ENCODE measurements at places on chromosomes 5 and 9. TPM values are rescaled to one million over a fixed set of nuclear protein-coding genes. Genes with fewer than 3 reads are reported as not detected.

DNA sequence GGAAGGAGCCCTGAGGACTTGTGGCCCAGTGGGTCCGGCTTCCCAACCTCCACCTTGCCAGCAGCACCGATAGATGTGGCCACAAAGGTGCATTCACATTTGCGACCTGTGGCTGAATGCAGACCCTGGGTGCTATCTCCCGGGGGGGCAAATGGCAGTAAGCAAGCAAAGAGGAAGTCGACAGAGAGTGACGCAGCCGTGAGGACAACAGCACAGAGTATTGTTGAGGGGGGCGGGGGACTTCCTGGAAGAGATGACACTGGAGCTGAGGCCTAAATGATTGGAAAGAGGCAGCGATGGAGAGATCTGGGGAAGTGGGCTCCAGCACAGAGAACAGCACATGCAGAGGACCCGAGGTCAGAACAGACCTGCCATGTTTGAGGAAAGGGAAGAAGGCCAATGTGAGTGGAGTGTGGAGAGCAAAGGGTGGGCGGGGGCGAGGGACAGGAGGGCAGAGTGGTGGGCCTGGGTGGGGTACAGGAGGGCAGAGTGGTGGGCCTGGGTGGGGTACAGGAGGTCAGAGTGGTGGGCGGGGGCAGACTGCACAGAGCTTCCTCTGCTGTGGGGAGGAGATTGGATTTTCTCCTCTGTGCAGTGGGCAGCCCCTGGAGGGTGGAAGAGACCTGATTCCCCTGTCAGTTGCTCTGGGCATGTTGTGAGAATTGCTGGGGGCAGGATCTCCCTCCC lies 42.6 kb downstream of the ADAMTS2 start:
- no peak for DNase-seq
- H3K4me3 ChIP-seq = no peak overlapping the region
- no peaks in the 10 kb centered on the region for H3K4me1 ChIP-seq
- H3K36me3 ChIP-seq = no peaks in the 10 kb centered on the region
- H3K27ac ChIP-seq = no peak overlapping the region
- H3K27me3 ChIP-seq = peaks cover 11% of the 10 kb centered on the region

CAMK2A gene
- not detected for total RNA-seq

GPR21 gene
- 1.1 TPM for total RNA-seq

GRCh38 chr5:137753691-137754187 lies 424 bp downstream of the HNRNPA0 start:
- no peak for DNase-seq
- H3K4me1 ChIP-seq = no peaks in the 10 kb centered on the region
- H3K27me3 ChIP-seq = no peaks in the 10 kb centered on the region
- H3K27ac ChIP-seq = peak overlapping the region; percentile 91
- 0 out of 2 replicates have a peak, but pooled peaks cover 3% of the 10 kb centered on the region for H3K36me3 ChIP-seq

EHMT1 gene
- total RNA-seq = 86.1 TPM

DNA sequence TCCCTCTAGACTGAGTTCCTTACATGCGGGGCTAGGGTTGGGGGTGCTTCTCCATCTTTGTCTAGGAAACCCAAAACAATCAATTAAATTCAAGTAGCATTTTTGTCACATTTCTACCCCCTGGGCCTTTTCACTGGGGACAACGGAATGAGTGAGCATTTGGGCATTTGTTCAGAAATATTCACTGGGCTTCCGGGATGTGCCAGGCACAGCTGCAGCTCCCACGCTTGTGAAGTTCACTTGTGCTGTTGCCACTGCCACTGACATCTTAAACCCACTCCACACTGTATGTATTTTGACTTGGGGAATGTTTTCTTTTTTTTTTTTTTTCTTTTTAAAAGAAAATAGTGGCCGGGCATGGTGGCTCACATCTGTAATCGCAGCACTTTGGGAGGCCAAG lies 31.6 kb downstream of the DUSP1 start:
- no peaks in the 10 kb centered on the region for H3K36me3 ChIP-seq
- H3K27ac ChIP-seq = no peak overlapping the region
- no peak overlapping the region for H3K4me3 ChIP-seq

Data from HCT116 (cell line).